ENCODE measurements at places on chromosomes 6 and 20.

DNA sequence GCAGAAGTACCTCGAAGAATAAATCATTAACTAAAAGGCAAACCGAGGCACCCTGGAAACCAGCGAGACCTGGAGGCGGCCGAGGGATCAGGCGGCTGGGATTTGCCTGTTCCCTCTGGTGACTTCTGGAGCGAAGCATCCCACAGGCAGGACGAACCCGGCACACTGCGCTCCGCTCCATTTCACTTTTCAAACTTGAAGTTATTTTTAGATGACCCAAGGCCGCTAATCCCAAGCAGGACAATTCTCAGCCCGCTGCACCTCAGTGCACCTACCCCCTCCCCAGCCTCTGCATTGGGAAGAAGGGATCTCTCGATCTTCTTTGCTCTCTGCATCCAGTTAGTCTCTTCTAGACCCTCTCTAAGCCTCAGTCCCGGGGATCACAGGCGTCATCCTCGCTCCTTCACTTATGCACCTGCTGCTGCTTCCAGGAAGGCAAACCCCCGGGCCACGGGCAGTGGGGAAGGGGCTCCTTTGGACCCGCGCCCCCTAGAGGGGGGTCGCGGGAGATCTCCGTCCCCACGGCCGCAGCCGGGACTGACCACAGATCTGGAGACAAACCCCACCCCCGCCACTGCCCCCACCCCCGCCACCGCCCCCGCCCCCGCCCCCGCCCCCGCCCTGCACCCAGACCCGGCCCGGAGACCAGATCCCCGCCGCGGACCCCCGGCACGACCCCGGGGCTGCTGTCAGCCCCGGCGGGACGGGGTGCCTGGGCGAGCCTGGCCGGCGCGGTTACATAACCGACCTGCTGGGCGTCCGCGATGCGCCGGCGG, 636 bp downstream of the RCAN2 start:
- DNase-seq: no peak

DNA sequence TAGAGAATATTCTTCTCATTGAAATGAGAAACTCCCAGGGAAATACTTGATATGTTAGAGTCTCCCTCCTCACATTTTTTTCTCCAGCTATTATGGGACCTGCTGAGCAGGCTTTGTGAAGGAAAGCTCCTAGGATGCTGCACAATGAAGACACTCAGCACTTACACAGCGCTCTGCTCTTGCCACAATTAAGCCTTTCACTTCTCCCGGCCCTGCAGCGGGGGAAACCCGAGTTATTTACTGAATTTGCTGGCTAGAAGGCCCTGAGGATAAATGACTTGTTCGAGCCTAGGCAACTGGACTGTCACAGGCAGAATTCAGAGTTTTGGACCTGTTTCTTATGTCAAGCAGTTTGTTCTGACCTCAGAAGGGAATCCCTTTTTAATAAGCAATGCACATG, 102.0 kb downstream of the MAP3K7 start:
- DNase-seq: no peak

DNA sequence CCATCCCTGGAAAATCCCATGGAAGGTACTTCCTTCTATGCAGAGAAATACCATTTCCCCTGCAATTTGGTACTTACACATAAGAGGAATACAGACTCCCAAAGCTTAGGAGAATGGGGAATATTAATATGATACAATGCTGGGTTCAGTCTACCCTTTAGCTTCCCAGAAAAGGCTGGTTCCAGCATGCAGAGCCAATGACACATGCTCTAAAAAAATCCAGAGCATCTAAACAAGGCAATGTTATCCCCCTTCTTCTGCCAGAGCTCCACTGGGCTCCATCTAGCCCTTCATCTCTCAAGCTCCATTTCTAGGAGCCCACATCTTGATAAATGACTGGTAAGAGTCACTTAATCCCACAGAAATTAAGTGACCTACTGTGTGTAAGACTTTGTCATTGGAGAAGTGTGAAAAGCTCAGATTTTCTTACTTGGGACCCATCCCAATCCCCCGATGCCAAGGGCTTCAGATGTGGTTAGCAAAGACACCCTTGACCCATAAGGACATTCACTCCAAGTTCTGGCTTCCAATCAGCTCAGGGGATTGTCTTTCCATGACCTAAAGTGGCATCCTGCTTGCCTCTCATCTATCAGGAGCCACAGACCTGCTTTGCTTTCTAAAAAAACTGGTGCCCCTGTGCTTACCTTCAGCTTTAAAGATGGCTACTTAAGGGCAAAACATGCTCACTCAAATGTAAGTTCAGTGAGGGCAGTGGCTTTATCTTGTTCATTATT, 137.5 kb downstream of the UNC5CL start:
- no peak for DNase-seq

GRCh38 chr6:16184129-16184528, 54.3 kb upstream of the GMPR start:
- DNase-seq: peak; percentile 24

DNA sequence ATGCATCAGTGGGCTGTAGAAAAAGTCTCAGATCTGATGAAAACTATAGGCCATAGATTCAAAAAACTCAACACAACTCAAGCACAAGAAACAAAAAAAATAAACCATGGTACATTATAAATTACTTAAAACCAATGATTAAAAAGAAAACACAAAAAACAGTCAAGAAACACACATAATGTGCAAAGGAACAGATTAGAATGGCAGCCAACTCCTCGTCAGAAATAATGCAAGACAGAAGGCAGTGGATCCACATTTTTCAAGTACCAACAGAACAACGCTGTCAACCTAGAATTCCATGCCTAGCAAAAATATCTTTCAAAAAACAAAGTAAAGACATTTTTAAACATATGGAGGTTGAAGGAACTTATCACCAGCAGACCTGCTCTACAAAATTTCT, 69.7 kb downstream of the PSMB1 start:
- DNase-seq: no peak

- no peak for DNase-seq
Observed at GRCh38 chr20:63060057-63060991, 53.6 kb upstream of the BHLHE23 start.

GRCh38 chr6:113449051-113449450, 408.1 kb upstream of the MARCKS start:
- no peak for DNase-seq

- no peak for DNase-seq
Observed at GRCh38 chr6:21263531-21264287, 329.8 kb upstream of the SOX4 start.

- no peak for DNase-seq
Observed at GRCh38 chr6:137495703-137496336, 1.6 kb upstream of the OLIG3 start.

- DNase-seq: no peak
Observed at GRCh38 chr6:39247667-39248194, 18.5 kb upstream of the KCNK5 start.

DNA sequence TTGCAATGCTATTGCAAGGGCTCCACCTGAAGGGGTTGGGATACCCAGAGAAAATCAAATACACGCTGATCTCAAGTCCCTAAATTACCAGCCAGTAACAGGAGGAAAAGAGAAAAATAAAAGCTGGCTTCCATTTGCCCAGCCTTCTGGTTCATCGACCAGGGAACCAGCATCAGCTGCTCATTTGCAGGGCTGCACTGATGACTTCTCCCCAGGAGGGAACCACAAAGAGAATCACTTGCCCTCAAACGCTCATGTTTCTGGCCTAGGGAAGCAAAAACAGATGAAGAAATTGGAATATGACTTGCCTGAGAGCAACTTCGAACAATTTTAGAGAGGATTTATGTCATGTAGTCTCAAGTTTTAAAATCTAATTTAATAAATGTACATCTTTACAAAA, 119.7 kb downstream of the SH3BGRL2 start:
- no peak for DNase-seq

DNA sequence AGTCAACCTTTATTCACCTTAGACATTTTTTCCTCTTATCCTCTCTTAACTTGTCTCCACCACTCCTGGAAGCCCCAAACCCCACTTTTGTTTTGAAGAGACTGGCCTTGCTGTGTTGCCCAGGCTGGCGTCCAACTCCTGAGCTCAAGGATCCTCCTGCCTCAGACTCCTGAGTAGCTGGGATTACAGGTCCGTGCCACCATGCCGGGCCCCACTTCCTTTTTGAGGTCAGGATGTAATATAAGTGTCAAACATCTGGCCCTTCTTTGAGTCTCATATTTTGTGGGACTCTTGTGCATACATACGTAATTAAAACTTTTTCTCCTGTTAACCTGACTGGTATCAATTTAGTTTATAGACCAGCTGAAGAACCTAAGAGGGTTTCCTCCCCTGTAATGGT, 1.4 kb upstream of the CDK19 start:
- DNase-seq: no peak
